SK-N-SH treated with all-trans-retinoic acid at 6 μM for 48 hours (cell line): ENCODE measurements at places on chromosomes 12 and 14.

GRCh38 chr14:53542732-53543131, 389.6 kb upstream of the DDHD1 start:
- no peak for ATAC-seq

GRCh38 chr14:59425322-59425935, 39.8 kb downstream of the GPR135 start:
- ATAC-seq = no peak

- ATAC-seq = no peak
Observed at GRCh38 chr12:67669217-67669933, 20.8 kb downstream of the DYRK2 start.

DNA sequence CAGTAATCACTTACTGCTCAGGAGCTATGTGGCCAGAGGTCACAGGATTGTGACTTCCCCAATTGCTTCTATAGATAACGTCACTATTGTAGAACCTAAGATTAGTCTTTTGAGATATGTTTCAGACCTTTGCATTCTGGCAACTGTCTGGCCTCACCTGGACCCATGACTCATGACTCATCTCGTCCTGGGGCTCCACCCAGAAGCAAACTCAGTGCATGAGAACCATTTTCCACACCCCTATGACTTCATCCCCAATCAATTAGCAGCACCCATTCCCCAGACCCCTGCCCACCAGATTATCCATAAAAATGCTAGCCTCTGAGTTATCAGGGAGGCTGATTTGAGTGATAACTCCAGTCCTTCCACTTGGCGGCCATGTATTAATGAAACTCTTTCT, 186.9 kb downstream of the EMP1 start:
- no peak for ATAC-seq

DNA sequence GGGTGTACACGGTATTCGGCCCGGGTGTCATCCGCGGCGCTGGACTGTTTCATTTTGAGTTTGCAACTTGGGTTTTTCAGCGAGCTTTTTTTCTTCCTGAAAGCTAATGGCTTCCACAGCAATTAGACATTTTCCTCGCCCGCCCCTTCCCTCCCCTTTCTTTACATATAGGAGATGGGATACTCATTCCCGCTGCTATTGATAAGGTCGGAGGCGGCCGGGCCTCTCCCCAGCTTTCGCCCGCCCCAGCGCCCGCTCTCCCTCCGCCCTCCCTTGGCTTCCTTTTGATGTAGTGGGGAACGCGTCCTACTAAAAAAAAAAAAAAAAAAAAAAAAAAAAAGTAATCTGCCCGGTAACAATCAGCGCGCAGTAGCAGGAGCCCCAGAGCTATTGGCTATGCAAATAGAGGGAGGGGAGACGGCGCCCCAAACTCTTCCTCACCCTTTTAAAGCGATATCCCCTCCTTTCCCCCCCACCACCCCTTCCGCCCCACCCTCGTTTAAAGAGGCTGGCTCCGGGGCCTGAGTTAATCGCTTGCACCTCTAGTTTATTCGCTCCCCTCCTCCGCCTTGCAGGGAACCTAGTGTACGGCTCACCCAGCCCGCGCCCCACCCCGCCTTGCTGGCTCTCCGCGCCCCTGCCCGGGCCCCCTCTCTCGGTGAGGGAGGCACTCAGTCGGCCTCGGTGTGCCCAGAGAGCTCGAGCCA, 1.7 kb upstream of the CCND2 start:
- ATAC-seq = peak; percentile 50

DNA sequence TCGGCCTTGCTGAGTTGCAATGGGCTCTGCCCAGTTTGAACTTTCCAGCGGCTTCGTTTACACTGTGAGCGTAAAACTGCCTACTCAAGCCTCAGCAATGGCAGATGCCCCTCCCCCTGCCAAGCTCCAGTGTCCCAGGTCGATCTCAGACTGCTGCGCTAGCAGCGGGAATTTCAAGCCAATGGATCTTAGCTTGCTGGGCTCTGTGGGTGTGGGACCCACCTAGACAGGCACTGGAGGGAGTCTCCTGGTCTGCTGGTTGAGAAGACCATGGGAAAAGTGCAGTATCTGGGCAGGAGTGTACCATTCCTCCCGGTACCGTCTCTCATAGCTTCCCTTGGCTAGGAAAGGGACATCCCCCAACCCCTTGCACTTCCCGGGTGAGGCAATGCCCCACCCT, 88.2 kb downstream of the KLHL28 start:
- no peak for ATAC-seq

GRCh38 chr14:98474900-98475299, 797.1 kb downstream of the BCL11B start:
- ATAC-seq = no peak

DNA sequence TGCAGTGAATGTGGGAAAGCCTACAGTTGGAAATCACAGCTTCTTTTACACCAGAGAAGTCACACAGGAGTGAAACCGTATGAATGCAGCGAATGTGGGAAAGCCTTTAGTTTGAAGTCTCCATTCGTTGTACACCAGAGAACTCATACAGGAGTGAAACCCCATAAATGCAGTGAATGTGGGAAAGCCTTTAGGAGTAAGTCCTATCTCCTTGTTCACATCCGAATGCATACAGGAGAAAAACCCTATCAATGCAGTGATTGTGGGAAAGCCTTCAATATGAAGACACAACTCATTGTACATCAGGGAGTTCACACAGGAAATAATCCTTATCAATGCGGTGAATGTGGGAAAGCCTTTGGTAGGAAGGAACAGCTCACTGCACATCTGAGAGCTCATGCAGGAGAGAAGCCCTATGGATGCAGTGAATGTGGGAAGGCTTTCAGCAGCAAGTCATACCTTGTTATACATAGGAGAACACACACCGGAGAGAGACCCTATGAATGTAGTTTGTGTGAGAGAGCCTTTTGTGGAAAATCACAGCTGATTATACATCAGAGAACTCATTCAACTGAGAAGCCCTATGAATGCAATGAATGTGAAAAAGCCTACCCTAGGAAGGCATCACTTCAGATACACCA, 24.6 kb downstream of the ZNF26 start:
- no peak for ATAC-seq

- no peak for ATAC-seq
Observed at GRCh38 chr12:27012982-27013255, 1.3 kb downstream of the TM7SF3 start.

DNA sequence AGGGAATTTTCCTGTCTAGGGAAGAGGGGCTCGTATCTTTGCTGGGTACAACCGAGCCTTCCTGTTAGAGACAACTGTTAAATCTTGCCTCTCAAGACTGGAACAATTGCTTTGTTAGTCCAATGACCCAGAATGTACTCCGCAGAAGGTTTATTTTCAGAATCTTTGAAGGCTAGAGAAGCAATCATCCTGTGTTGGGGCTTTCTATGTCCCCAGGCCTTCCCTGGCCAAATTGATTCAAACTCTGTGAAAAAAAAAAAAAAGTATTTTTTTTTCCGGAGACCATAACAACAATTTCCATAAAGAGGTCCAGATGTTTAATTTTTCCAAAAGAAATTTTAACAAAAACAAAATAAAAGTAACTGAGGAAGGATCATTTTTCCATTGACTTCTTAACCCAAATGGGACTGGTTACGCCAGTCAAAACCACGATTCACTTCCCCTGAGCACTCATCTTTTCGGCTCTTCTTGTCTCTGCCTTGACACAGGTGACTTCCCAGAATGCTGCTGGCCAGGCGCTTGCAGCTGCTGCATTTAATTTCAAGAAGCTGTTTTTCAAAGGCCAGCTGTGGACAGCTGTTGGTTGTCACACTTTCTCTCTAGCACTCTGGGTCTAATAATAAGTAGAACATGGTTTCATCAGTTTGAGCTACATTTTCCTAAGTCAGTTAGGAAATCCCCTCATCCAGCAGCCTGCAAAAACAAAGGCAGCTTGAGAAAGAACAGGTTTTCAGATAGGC, 81.6 kb upstream of the MANSC4 start:
- no peak for ATAC-seq

GRCh38 chr14:101992708-101993107, 28.3 kb downstream of the DYNC1H1 start:
- ATAC-seq = no peak

DNA sequence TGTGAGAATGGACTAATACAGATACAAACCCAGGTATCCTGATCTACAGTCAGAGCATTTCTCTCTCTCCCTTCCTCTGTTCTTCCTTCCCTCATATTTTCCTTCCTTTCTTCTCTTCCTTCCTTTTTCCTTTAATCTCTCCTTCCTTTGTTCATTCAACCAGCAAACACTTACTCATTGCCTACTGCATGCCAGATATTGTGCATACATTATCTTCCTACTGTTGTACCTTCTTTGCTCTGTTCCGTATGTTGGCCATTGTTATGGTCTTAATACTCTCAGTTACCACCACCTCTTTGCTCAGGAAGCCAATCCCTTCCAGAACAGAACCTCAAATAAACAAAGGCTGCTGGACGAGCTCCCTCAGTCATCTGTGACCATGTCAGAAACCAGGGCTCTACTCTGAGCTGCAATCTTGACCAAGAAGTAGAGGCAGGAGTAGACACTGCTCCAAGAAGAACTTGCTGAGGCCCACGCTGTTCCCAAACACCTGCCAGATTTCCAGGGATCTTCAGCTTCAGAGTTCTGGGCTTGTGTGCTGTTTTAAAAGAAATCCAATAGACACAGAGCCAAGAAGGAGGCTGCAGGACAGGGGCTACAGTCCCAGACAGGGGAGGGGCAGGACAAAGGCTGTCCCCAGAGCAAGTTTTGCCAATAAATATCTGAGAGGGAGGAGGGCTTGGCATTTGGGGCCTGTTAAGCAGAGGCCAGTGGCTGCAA, 526.7 kb upstream of the TBX3 start:
- ATAC-seq = no peak

DNA sequence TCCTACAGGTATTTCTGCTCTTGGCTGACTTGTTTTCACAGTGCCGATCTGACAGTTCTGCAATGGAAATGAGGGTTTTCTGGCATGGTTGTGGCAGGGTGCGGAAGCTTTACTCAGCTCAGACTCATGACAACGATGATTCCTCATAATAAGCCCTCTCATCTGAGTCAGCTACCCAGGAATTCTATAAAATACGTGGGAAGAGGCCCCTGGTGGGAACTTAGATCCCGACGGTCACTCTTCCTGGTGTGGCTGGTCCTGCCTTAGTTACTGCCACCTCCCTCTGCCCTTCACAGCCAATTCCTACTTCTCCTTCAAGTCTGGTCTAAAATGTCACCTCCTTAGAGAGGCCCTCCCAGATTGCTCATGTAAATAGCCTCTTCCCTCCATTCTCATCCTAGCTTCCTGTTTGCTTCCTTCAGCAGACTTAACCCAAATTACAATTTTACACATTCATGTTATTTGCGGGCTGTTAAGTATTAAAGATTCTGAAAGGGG, 104.2 kb upstream of the MAP1LC3B2 start:
- peak; percentile 76 for ATAC-seq

- ATAC-seq = no peak
Observed at GRCh38 chr14:46250113-46250703, 401.4 kb downstream of the RPL10L start.

DNA sequence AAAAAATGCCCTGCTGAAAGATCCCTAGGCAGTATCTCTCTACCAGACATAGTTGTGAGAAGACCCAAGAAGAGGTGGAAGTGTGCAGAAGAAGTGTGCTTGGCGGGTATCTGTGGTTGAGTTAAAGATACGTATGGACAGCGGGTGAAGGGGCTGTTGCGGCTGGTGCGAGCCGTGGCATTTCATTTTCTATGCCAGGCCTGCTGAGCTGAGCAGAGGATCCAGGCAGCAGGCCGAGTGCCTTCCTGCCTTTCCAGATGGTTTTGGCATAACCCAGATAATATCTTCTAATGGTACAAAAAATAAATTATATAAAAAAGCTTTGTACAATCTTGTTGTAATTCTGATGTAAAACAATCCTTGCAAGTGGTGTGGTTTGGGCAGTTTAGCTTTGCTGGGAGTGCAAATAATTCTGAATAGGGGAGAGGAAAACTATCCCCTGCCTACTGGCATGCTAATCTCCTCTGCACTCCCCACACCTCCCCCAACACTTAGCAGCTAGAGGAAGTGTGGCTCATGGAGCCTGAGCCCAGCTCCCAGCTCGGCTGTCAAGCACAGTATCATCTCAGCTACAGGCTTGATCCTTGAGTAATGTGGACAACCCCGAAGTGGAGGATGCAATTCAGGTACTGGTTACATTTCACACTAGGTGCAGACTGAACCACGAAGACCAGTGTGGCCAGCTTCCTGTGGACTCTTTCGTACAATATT, 168.9 kb downstream of the VRK1 start:
- no peak; the same call in 2 of the 3 replicates for ATAC-seq

DNA sequence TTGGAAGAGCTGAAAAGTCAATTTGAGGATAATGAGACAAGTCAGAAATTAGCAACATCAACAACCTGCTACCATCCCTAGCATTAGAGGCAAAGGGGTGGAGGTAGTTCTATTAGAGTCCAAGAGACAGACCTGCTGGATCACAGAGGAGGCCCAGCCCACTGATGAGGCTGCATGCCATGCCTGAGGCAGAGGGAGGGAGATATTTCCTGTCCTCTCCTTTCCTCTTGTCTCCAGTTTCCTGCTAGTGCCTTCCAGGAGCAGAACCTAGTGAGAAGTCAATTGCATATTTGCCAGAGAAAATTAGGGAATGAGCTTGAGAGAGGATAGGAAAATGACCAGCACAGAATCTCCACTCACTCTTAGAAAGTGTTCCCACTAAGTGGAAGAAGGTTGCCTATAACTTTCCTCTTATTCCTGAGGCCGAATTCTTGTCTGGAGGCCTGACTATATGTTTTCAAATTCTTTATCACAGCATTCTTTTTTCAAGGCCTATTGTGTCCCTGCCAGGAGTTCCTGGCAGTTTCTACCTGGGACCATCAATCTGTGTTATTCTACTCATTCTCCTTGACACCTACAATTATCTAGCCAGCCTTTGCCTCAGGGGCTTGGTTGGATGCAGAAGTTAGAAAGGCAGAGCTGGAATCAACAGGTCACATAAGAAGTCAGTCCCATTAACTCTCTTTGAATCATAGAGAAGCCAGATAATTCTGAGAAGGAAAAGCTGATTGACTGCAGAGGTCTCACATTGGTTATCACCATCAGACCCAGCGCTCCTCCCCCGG, 121.9 kb downstream of the EMP1 start:
- ATAC-seq = no peak

DNA sequence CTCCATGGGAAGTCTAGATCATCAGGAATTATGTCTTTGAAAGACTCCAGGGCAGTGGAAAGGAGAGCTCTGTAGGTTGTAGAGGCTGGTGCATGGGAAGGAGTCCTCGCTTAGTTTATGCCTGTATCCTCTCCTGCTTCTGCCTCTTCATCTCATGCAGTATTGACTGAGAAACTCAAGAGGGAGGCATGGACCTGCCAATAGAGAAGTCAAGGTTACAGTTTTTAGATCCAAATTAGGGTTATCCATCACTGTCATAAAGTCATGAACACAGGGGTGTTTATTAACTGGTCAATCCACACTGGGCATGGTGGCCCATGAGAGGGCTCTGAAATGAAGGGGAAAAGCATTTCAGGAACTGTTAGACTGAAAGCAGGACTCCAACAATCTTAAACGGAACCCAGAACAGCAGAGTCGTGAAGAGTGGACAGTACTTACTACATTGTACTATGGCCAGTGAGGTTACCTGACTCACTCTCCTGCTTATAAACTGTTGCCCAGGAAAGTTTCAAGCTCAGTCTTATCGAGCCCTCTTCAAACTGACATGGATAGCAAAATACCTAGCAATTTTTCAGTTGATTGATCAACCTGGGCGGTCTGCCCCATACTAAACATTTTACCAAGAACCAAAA, 30.1 kb upstream of the DHRS7 start:
- peak; percentile 36; the same call in 1 of the 3 replicates for ATAC-seq
